ENCODE measurements at places on chromosomes 16 and 17.

DNA sequence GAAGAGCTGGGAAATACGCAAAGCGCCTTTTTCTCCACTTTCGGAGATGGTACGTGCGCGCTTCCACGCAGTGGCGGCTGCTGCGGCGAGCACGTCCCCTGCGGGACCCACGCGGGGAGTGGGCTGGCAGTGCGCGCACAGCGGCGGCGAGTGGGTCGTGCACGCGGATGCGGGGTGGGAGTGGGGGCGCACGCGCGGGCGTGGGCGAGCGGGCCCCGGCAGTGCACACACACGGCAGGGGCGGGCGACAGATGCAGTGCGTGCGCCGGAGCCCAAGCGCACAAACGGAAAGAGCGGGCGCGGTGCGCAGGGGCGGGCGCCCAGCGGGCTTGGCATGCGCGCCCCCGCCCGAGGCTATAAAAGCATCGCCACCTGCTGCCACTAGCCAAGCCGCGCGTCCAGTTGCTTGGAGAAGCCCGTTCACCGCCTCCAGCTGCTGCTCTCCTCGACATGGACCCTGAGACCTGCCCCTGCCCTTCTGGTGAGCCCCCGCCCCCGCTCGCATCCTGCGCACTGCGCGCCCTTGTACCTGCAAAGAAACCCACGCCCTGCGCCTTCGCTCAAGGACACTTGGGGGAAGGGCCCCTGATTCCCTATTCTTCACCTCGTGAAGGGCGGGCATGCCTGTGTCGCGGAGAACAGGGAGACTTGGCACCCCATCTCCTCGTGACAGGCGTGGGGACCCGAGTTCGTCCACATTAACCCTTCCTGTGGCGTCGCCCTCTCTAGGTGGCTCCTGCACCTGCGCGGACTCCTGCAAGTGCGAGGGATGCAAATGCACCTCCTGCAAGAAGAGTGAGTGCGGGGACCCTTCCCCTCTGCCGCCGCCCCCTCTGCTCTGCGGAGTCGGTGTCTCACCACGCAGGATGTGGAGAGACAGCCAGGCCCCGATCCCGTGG is at the start of gene MT3:
TSS of gene MT3 (plus strand) at position 388 of the 899 bp plus-strand sequence. CDS start at position 451, 63 bp downstream.
- no peak for DNase-seq

DNA sequence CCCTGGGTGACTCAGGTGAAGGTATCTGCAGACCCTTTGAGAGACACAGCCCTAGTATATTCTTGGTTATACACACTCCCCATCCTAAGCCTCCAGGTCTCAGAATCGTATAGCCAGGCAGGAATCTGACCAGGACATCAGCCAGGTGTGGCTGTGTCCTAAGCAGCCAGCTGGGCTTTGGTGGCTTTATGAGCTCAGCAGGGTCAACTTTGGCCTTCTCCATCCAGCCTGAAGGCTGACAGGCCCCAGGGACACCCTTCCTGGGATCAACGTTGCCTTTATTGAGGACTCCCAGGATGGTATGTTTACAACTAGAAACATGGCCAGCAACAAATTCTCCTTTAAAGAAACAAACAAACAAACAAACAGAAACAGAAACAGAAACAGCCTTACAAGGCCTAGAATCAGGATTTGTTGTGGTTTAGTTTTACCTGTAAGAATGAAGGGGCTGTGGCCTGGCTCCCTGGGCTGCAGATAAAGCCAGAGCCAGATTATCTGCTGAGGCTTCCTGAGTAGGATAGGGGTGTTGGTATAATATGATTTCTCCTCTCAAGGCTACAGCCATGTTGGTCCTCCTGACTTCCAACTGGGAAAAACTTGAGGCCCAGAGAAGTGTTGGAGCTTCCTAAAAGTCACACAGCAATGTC is 8.5 kb downstream of the KIF19 start:
- DNase-seq = no peak

- no peak for DNase-seq
These were observed 14.9 kb upstream of the B4GALNT2 start for GRCh38 chr17:49117587-49118230.

DNA sequence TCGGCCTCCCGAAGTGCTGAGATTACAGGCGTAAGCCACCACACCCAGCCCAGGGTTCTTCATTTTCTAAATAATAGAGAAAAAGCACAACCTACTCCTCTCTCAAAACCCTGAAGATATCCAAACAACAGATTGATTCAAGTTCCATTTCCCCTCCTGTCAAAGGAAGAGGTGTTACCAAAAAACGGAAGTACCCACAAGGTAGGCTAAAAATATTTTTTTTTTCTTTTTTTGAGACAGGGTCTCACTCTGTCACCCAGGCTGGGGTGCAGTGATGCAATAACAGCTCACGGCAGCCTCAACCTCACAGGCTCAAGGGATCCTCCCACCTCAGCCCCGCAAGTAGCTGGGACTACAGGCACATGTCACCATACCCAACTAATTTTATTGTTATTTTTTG is 18.9 kb downstream of the UTP6 start:
- DNase-seq = no peak

- DNase-seq = no peak
These were observed 19.8 kb upstream of the ANKRD40CL start for GRCh38 chr17:50787106-50787505.

- DNase-seq = no peak
These were observed 108.5 kb downstream of the USP22 start for GRCh38 chr17:20934288-20934687.

- no peak for DNase-seq
These were observed 938 bp downstream of the DEXI start for GRCh38 chr16:10941127-10941933.

DNA sequence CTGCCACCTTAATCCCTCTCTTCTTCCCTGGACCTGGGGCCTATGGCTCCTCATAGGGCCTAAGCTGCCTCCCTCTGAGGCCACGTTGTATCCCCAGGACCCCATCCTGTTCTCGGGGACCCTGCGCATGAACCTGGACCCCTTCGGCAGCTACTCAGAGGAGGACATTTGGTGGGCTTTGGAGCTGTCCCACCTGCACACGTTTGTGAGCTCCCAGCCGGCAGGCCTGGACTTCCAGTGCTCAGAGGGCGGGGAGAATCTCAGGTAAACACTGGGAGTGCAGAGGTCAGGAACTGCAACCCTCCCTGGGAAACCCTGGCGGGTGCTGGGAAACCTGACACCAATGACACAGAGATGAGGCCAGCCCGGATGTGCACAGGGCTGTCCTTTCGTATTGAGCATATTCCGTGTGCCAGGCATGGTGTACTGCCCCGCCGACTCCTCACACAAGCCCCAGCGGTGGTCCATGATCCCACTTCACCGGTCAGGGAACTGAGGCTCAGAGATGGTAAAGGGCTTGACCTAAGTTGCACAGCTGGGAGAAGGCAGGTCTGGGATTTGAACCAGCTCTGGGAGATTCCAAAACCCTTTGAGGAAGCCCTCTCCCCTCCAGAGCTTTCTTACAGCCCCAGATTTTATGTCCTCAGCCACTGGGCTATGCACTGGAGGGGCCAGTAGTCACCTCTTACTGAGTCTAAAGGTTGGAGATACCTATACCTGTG is 22.9 kb downstream of the ANKRD40 start:
- DNase-seq = no peak

DNA sequence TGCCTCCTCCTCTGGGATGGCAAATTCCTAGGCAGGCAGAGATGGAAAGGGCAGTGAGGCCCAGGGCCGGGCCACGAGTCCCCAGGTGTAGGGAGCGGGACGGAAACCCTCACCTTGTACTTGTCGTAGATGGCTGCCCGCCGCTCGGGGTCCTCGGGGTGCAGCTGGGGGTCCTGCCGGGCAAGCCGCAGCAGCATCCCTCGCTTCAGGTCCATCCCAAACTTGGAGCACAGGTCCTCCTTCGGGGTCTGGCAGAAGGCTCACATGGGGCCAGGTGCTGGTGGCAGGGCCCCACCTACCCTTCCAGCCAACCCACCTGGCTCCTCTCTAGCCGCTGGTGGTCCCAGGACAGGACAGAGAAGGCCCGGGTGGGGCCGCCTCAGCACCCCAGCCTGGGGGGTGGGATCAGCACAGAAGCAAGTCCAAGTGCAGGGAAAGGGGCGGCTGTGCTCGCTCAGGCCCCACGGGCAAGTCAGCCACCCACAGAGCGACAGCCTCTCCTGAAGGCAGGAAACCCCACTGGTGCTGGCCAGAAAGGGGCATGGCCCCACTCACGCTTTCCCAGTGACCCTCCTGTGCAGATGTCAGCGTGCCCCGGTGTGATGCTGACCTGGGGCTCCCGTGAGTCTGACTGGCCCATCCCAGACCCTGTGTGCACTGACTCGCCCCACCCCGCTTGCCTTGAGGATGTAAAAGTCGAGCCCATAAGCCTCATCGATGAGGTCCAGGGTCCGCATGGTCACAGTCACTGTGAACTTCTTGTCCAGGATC is 1.8 kb downstream of the MRPL28 start:
- no peak for DNase-seq

DNA sequence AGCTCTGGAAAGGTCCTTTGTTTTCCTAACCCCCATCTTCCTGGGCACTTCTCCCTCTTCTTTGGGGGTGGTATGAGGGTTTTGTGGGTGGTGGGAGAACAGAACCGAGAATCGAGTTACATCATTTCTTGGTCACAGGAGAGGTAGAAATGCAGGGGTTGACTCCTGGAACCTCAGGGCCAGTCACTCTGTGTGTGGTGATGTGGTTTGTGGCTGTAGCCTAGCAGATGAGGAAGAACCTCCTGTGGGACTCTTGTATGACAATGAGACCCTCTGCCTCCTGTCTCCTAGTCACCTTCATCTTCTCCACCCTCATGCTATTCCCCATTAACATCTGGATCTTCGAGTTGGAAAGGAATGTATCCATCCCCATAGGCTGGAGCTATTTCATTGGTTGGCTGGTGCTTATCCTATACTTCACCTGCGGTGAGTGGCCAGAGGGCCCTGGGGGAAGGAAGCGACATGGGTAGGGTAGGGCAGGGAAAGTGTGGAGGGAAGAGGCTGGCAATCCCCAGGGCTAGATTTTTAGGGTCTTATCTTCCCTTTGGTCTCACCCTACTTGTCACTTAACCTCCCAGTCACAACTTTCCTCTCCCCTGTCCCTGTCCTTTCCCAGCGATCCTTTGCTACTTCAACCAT is 5.5 kb downstream of the ODF4 start:
- DNase-seq = no peak

DNA sequence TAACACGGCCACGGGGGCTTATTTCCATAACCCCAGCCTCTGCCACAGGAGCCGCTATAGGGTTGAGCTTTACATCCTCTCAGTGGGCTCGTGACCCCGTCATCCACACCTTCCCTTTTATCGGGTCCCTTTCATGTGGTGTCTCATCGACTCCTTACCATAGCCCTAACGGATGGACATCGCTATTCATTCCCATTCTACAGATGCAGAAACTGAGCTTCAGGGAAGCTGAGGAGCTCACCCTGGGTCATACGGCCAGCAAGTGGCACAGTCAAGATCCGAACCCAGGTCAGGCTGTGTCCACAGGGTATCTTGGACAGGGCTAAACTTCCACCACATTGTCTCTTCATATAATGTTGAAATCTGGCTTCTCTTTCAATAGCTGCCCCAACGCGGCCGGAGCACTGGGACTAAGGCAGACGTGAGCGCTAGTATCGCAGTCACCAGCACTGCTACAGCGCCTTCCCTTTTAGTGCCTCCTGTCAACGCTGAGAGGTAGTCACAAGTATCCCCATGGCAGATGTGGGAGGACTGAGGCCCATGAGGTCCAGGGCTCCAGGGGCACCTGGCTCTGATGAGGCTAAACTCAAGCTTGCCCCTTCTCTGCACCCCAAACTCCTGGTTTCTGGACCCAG is 50.8 kb downstream of the SOCS1 start:
- DNase-seq = no peak

- no peak for DNase-seq
These were observed 1.7 kb upstream of the POLG2 start for GRCh38 chr17:64498308-64499203.

GRCh38 chr17:58368860-58369213 is 16.8 kb upstream of the SUPT4H1 start:
- no peak for DNase-seq

GRCh38 chr16:49514073-49514980 is 140.7 kb downstream of the C16orf78 start:
- no peak for DNase-seq

Measured in HFF-Myc (cell line).